Colonic mucosa (tissue), 4 donors: ENCODE measurements at places on chromosomes 16 and 17. TPM values are rescaled to one million over a fixed set of nuclear protein-coding genes. Genes with fewer than 3 reads are reported as not detected.

The CPHXL gene
- total RNA-seq: not detected

DNA sequence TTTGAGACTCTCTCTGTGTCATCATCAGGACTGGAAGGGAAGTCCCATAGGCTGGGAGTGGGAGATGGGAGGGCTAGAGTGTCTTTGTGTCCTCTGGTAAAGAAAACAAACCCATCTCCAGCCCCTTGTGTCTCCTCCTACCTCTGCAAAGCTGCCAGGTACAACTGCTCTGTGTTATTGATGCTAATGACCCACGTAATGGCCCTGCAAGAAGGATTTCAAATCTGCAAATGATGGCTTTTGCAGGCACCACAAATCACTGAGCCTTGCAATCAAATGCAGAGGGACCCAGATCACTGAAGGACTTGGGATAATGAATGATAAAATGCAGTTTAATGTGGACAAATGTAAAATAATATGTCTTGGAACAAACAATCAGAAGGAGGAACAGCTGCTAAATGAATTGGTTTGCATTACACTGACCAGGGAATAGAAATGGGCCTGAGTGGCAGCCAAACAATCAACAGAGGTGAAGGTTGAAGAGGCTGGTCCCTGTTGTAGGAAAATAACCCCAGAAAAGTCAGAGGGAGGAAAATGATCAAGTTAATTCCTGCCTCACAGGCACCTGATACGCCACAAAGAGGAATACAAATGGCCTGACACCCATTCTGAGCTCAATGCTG lies 425.1 kb downstream of the UTP18 start:
- no peak for DNase-seq

- DNase-seq: no peak
Observed at GRCh38 chr16:12290165-12290564, 313.6 kb downstream of the SNX29 start.

GRCh38 chr16:66849549-66849948 lies 5.3 kb downstream of the CA7 start:
- DNase-seq: no peak

- DNase-seq: no peak
Observed at GRCh38 chr17:38568845-38569510, 36.8 kb downstream of the SRCIN1 start.
